ENCODE measurements at places on chromosomes 3 and 15.

- no peak for DNase-seq
Measured at GRCh38 chr15:85475711-85476110, 95.3 kb downstream of the AKAP13 start.

GRCh38 chr3:158845765-158846350, 44.0 kb downstream of the MFSD1 start:
- DNase-seq: peak; percentile 24

GRCh38 chr3:107416886-107417285, 39.6 kb downstream of the CCDC54 start:
- DNase-seq: no peak

DNA sequence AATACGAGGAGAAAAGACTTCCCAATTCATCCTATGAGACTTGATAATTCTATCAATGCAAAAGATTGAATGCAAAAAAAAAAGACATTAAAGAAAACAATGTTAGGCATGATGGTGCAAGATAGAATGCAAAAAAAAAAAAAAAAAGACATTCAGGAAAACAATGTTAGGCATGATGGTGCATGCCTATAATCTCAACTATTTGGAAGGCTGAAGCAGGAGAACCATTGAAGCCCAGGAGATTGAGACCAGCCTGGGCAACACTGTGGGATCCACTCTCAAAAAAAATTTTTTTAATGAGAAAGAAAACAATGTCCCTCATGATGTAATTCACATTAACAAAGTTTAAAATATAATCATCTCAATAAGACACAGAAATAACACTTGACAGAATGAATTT, 75.9 kb downstream of the MYO9A start:
- DNase-seq: no peak

Measured in NCI-H1694 (cell line).